Uterus (tissue), 4 donors: ENCODE measurements at places on chromosomes 1 and 21. TPM values are rescaled to one million over a fixed set of nuclear protein-coding genes. Genes with fewer than 3 reads are reported as not detected.
A peak's percentile ranks its signal among the peaks of the same experiment; 100 is the strongest.

DNA sequence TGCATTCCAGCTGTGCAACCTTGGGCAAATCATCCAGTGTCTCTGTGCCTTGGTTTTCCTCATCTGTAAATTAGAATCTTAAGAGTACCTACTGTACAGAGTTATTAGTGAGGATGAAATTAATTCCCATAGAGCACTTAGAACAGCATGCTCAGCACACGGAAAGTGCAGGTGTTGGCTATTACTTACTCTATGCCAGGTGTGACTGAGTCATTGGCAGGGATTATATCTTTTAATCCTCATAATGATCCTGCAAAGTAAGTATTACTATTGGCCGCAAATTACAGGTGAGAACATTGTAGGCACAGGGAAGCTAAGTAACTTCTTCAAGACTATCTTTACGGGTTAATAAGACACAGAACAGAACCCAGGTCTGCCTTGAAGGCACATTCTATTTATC is 6.3 kb upstream of the UBE2U start:
- DNase-seq, result no peak

DNA sequence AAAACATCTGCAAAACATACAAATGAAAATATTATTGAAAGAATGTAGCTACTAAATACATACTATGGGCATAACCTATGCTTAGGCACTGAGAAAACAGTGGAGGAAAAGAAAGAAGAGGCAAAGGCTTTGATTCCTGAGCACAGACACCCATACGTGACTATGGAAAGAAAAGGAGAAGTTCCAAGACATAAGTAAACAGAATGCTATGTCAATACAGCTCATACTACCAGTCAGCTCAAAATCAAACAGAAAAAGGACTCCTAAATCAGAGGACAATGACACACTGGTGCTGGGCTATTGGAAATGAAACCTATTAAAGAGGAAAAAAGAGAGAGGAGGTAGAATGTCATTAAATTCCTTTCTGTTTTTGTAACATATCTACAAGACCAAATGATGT is 225.4 kb downstream of the SMYD3 start:
- DNase-seq, result no peak

DNA sequence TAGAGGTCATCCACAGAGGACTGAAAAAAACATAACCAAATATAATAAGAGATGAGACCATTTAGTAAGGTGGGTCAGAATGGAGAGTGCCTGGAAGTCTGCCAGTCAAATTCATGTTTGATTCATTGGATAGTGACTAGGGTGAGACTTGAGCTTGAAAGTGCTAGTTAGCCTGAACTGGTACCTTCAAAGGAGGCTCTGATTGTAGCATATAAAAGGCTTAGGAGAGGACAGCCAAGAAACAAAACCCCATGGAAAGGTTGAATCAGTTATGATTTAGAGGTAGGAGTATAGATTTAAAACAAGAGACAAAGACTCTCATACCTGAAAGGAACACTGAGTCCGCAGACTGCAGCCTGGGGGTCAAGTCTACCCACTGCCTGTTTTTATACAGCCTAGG is 44.4 kb upstream of the LRRC8C start:
- no peak for DNase-seq

DNA sequence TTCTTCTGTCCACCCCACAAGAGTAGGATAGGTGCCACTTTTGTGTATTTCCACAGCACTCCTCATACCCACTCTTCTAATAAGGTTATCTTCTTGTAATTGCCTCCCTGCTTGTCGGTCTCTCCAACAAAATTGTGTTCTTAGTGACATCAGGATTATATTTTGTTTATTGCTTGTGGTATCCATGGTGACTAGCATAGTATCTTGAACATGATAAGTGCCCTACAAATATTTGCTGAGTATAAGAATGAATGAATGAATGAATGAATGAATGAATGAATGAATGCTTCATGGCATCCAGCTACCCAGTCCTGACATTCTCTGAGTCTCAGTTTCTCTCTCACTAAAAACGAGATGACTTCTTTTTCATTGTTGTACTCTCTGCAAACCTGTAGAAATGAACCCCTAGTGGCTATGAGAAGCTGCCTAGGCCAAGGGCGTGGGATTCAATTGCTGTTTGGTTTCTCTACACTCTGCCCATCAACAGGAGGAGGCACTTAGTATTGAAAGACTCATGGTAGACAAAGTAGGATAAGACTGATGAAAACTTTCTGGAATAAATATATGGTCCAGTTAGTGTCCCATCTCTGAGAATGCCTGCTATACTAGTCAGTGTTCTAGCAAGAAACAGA is 121.0 kb downstream of the TMEM53 start:
- DNase-seq, result no peak

- DNase-seq, result no peak
Measured at GRCh38 chr1:60078182-60078581, 4.6 kb upstream of the C1orf87 start.

- no peak for DNase-seq
Measured at GRCh38 chr1:110570307-110570706, 35.9 kb downstream of the KCNA2 start.

DNA sequence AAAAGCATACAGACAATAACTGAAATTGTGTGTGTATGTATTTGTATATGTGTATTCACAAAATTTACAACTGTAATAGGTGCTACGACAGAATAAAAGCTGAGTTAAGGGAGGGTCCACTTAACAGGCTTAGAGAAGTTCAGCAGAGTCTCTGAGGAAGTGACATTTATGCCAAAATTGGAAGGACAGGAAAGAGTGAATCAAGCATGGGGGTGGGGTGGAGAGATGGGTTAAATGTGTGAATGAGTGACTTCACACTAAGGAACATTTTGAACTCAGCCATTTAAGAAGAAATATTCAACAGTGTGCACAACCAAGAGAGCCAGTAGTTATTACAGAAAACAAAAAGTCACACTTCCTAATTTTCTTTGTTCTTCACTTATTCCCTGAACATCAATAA is 53.8 kb upstream of the RGS1 start:
- DNase-seq, result no peak

GRCh38 chr1:172895761-172896160 is 155.0 kb downstream of the TNFSF18 start:
- no peak for DNase-seq

DNA sequence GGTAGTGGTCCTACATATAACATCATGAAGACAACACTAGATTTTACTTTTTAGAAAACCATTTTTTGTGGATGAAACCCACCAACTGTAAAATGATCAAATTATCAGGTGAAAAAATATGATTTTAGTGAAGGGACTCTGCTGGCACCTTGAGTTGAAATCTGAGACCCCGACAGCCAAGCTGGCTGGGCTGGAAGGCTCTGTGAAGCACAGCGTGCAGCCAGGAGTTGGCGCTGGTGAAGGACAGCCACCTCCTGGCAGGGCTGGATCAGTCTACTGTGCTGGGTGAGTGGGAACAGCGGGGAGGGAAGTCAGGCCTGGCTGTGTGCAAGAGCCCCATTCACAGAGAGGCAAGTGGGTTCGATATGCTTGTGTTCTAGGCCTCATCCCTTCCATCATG is 47.9 kb downstream of the DDAH1 start:
- no peak for DNase-seq

- DNase-seq, result no peak
Measured at GRCh38 chr1:172005856-172006255, 164.6 kb downstream of the DNM3 start.

DNA sequence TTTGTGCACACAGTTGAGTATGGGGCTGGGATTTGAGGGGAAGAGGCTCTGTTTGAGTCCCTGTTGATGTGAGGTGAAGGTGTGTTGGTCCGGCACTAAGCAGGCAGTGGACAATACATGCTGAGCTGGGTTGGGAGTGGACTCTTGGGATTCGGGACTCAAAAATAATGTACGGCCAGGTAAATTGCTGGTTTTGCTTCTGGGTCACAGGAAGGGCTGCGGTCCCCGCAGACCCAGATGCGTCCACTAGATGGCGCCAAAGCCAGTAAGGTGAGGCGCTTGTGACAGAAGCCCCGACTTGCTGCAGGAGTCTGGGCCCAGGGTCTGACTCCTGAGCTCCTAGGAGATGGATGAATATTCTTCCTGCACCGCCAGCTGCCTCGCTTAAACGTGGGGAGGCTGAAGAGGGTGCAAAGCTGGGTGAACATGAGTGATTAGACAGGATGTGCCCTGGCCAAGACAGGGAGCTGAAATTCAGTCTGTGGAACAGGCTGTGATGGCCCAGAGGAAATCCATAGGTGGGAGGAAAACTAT is 61.4 kb downstream of the ACBD3 start:
- DNase-seq, result peak; percentile 82

AGPAT3 gene
- total RNA-seq, result 6.8 TPM

RCSD1 gene
- 16.7 TPM for total RNA-seq

LORICRIN gene
- total RNA-seq, result not detected

RAB25 gene
- not detected for total RNA-seq
